ENCODE measurements at places on chromosomes 4 and X.

DNA sequence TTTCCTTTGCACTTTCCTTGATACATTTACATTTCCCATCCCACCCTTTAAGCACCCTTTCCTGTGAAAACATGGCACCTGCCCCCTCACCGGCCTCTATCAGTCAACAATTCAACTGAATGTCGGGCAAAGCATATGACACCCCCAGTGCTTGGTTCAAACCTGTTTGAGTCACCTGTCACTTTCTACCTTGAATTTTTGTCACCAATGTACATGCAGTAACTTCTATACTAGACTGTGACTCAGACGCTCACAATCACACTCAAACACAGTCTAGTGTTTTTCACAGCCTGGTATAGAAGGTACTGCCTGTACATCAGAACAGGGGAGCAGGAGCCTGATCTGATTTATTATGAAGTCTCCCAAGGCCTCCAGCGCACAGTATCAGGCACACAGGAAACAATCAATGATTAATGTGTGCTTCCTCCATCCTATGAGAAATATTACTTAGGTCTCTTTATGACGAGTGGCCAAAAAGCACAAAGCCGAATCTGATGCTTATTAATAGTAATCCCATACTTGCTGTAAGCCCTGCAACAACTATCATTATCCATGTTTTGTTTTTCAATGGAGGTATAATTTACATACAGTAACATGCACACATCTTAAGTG lies 49.2 kb upstream of the FAM9C start:
- no peaks in the 10 kb centered on the region for H3K36me3 ChIP-seq
- H3K4me3 ChIP-seq: no peak overlapping the region
- no peak for DNase-seq

DNA sequence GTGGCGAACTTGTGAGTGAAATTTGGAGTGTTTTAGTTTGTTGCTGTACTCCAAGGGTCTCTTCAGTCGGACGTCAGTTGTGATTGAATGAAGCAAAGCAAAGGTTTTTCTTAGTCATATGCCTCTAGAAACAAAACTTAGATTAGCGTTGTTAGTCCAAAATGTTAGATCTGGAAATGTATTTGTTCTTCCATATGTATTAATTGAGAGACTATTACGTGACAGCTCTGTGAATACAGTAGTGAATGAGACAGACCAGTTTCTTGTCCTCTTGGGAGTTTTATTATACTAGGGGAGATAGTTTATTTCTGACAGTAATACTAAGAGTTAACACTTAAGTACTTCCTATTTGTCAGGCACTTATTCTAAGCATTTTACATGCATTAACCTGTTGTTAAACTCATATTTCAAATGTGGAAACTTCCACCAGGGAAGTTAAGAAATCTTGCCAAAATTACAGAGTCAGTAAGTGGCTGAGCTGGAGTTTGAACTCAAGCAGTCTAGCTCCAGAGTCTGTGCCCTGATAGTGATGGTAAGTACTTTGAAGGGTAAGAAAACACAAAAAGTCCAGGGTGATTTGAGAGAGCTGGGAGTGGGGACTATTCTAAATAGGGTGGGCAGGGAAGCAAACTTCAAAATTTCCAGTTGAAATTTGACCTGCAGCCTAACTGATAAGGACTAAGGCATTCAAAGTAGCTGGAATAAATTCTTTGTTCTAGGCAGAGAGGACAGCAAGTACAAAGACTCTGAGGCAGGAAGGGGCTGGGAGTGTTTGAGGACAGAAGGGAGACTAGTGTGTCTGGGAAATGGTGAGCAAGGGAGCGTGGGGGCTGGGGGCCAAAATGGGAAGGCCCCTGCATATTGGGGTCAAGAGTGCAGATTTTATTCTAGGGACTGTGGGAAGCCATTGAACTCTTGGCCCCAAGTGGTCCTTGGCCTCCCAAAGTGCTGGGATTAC lies 17.0 kb downstream of the ADD1 start:
- H3K27me3 ChIP-seq: no peaks in the 10 kb centered on the region
- peaks cover 10% of the 10 kb centered on the region for H3K4me1 ChIP-seq
- H3K4me3 ChIP-seq: no peak overlapping the region
- DNase-seq: peak; percentile 29
- H3K36me3 ChIP-seq: peaks cover 2% of the 10 kb centered on the region

- H3K27me3 ChIP-seq: peaks cover 8% of the 10 kb centered on the region
- peaks cover 5% of the 10 kb centered on the region for H3K4me1 ChIP-seq
- DNase-seq: no peak
Measured at GRCh38 chrX:71547339-71547738, 14.4 kb downstream of the OGT start.

DNA sequence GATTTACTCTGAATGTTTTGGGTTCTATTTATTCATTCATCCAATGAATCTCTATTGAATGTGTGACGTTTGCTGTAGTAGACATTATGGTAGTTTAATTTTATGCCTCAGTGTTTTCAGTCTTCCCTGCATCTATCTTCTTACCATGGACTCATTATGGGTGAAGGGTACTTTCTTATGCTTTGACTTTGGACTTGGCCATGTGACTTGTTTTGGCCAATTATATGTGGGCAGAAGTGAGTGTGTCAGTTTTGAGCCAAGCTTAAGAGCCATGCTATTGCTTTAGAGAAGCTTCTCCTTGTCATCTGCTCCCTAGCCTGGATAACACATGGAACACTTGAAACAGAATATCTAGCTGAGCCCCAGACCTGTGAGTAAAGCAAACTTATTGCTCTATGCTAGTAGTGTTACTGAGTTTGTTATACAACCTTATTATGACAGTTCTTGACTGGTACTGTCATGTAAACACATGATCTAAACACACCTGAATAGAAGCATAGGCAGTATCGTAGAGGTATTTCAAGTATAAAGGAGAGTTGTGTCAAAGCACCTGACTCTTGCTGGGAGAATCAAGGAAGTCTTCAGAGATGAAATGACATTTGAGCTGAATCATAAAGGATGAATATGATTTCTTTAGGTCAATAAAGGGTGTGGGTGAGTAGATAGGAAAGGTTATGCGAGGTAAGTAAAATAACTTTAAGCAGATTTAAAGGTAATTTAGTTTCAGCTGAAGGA lies 128.4 kb downstream of the NAA11 start:
- no peak overlapping the region for H3K4me3 ChIP-seq
- H3K4me1 ChIP-seq: no peaks in the 10 kb centered on the region
- DNase-seq: no peak

DNA sequence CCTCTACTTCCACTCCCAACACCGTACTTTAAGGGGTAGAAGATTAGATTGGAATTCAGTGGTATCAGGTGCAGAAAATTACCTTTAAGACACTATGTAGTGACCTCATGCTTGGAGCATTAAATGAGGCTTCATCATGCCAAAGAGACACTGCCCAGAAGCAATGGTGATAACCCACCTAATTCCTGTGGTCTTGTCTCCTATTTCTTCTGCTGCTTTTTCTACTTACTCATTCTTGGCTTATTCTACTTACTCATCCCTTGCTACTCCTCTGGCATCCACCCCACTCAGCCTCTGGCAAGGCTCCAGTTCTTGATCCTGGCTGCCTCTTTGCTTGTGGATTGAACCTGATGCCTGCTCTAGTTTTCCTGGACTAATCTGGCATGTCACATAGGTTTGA lies 62.3 kb upstream of the ADAMTS3 start:
- no peaks in the 10 kb centered on the region for H3K4me1 ChIP-seq
- H3K27ac ChIP-seq: peak overlapping the region; percentile 92
- no peak overlapping the region for H3K4me3 ChIP-seq
- peak; percentile 63 for DNase-seq

GRCh38 chr4:56752985-56753384 lies 68.5 kb downstream of the SPINK2 start:
- H3K27ac ChIP-seq: no peak overlapping the region
- no peak for DNase-seq
- H3K4me3 ChIP-seq: no peak overlapping the region
- H3K36me3 ChIP-seq: no peaks in the 10 kb centered on the region

DNA sequence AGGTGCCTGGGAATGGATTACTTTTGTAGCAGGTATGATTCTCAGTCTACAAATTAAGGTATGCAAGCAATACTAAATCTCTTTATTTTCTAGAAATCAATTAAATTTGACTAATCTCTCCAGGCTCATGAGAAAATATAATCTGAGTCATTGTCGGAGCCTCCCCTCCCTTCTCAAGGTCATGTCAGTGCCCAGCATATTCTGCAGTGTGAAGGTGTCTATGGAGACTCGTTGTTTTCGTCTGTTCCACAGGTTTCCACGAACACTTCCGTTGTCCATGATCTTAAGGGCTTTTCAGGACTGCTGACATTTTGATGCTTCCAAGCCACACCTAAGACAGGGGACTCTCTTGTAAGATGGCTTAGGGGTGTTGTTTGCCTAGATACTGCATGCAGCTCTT lies 56.6 kb upstream of the SCOC start:
- no peaks in the 10 kb centered on the region for H3K36me3 ChIP-seq
- no peak overlapping the region for H3K27ac ChIP-seq

- no peak overlapping the region for H3K27ac ChIP-seq
- no peak for DNase-seq
- no peak overlapping the region for H3K4me3 ChIP-seq
- H3K36me3 ChIP-seq: no peaks in the 10 kb centered on the region
Measured at GRCh38 chr4:108398836-108399235, 221.5 kb upstream of the RPL34 start.
